ENCODE measurements at places on chromosomes 5 and 9.

DNA sequence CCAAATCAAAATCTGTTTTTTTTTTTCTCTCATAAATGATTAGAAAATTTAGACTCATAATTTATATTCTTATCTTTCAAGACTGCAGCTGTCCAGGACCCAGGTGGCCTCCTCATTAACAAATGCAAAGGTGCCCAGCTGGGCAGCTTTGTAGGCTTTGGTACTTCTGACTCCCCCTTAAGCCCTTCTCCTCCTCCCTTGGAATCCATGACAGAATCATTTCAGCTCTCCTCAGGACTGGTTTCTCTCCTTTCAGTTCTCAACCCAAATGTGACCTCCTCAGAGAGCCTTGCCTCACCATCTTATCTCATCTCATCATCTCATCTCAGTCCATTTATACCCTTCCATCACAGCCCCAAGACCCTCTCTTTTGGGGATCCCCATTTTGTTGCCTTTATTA, 221.7 kb downstream of the KIAA0825 start:
- DNase-seq = no peak

GRCh38 chr9:74293479-74293878, 203.7 kb upstream of the RORB start:
- DNase-seq = no peak

- no peak for DNase-seq
These were observed 17.8 kb upstream of the S1PR3 start for GRCh38 chr9:88973281-88974045.

- DNase-seq = no peak
These were observed 6.1 kb upstream of the RXFP3 start for GRCh38 chr5:33929925-33930690.

- no peak for DNase-seq
These were observed 384.4 kb downstream of the TMEM167A start for GRCh38 chr5:82692826-82693225.

All from bone marrow (tissue), 2 donors.